Occipital lobe (tissue), 3 donors: ENCODE measurements at places on chromosomes 11 and 22. TPM values are rescaled to one million over a fixed set of nuclear protein-coding genes. Genes with fewer than 3 reads are reported as not detected.
A peak's percentile ranks its signal among the peaks of the same experiment; 100 is the strongest.

GRCh38 chr22:26364066-26365015 is 64.7 kb upstream of the ASPHD2 start:
- DNase-seq: peak; percentile 14

- no peak for DNase-seq
These were observed at the start of gene KCNA4 for GRCh38 chr11:30016588-30017363. TSS of gene KCNA4 (minus strand) at chr11:30017030. CDS start at chr11:30012678, 4,352 bp downstream.

GRCh38 chr11:19561011-19561410 is 151.6 kb upstream of the NAV2 start:
- DNase-seq: no peak

DNA sequence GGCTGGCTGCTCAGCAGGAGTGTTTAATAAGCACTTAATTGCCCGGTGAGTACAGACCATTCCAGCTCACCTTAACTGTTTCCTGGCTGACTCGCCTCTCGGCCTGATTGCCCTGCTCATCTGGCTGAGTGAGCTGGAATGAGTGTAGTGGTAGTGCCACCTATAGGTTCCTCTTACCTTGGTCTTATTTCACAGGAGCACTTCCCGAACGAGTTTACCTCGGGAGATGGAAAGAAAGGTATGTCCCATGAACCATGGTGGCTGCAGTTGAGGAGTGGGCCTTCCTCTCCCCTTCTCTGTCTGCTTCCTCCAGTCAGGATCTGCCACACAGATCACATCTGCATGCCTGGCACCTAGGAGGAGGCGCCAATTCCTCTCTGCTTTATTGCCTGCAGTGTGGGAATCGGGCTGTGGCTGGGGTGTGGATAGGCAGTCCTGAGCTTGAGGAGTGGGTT is 26.7 kb downstream of the UPB1 start:
- no peak for DNase-seq

DNA sequence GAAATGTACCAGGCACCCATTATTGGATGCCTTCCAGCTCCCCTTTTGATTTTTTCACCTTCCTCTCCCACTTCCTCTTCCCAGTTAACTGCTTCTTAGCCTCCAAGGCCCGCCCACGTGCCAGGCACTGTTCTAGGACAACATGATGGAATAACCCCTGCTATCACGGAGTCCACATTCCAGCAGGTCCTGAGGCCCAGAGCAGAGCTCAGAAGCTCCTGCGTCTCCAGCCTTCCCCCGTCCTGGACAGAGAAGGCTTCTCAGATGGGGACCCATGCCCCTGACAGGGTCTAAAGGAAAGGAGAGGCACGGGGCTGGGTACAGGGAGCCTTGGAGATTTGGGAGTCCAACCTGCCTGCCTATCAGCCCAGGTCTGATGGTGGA is 29.1 kb downstream of the TRIM29 start:
- DNase-seq: no peak

GRCh38 chr11:69398529-69399492 is 82.7 kb upstream of the LINC01488 start:
- no peak for DNase-seq

DNA sequence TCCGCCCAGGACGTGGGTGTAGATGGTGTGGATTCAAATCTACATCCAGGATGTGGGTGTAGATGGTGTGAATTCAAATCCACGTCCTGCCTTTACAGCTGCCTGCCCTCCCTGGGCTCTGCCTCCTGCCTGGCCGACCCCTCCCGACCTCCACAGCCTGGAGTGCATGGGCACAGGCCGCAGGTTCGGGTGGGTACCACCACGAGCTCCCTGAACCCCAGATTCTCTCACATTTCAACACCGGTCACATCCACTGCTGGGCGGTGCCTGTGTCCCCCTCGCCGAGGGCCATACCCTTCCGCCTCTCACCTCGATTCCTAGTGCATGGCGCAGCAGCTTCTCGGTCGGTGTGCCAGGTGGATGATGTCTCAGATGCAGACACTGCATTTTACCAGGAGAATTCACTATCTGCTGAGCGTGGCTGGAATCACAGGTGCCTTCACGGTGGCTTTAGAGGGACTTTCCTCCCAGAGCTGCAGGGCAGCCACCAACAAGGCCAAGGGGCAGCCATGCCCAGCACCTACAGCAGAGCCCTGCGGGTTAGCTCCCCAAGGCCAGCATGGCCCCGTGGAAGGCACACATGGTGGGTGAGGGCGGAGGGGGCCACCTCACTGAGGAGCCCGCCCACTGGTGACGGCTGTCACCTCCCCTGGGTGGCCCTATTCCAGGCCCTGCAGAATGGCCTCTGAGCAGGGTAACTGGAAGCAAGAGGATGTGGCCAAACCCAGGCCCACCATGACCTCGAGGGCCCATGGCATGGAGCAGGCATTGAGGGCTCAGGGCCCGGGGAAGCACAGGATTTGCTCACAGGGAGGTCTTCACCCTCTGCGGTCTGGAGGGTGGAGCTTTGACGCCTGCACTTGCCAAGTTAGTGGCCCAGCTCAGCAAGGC is 638.5 kb downstream of the TBC1D22A start:
- DNase-seq: no peak

DNA sequence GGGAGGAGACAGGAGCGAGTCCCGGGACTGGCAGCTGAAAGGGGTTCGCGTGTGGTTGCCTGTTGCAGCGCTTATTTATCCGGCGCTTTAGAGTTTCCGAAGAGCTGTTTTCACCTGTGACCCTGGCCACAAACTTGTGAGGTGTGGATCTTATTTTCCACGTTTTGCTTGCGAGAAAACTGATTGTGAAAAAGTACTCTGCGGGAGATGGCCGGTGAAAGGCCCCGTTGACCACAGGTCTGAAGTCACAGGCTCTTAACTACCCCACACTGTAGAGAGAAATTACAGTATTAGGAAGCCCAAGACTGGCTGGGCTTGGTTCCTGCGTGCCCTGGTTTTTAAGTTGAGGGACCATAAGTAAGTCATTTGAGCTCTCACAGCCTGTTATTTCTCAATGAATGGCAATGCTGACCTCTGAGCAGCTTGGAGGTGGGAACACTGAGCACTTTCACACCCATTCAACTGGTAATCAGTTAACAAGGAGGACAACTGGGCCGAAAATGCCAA is 379 bp upstream of the RAB38 start:
- DNase-seq: no peak

DNA sequence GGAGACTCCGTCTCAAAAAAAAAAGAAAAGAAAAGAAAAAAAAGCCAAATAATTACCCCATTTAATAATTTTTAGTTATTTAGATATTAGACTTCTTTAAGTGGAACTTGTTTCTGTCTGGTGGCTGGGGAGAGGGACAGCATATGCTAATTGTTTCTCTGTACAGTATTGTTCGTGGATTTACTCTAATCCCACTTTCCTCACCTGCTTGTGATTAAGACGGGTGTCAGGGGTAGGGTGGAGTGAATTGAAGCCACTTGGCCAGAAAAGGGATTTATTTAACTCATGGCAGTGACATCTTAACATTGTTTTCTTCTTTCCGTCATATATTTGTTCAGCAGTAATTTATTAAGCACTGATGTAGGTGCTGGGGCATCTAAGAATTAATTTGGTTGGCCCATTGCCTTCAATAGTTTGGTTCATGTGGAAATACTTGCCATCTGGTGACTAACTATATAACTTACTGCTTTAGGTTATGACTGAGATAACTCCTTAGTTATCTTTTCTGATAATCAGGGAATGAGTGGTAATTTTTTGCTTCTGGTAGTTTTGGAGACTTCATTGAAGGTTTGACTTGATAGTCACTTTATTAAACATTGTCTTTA is 4.6 kb downstream of the TNRC6B start:
- no peak for DNase-seq

DNA sequence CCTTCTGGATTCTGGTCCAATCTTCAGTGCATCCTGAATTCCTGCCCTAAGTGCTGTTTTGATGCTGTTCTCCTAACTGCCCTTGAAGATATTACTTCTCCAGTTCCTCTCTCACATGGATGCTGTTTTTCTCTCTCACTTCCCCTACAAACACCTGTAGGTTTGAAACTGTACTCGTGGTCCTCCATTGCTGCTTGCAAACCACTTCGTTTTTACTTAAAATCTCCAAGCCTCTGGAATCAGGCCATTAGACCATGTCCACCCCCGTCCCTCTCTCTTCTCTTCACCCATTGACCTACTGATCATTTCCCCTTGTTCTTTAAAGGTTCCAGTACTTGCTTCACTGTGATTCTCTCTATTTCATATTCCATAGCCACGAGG is 988.1 kb downstream of the NTM start:
- DNase-seq: no peak

- DNase-seq: no peak
These were observed 62.3 kb downstream of the IGLL5 start for GRCh38 chr22:22949953-22950352.

DNA sequence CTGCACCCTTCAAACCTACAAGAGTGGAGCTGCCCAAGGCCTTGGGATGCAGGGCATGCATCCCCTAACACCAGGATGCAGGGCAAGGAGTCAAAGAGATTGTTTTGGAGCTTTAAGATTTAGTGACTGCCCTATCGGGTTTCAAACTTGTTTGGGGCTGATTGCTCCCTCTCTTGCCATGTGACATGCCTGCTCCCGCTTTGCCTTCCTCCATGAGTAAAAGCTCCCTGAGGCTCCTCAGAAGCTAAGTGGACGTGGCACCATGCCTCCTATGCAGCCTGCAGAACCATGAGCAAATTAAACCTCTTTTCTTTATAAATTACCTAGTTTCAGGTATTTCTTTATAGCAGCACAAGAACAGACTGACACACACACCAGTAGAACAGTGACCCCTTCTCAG is 15.8 kb upstream of the CSF2RB start:
- no peak for DNase-seq

DNA sequence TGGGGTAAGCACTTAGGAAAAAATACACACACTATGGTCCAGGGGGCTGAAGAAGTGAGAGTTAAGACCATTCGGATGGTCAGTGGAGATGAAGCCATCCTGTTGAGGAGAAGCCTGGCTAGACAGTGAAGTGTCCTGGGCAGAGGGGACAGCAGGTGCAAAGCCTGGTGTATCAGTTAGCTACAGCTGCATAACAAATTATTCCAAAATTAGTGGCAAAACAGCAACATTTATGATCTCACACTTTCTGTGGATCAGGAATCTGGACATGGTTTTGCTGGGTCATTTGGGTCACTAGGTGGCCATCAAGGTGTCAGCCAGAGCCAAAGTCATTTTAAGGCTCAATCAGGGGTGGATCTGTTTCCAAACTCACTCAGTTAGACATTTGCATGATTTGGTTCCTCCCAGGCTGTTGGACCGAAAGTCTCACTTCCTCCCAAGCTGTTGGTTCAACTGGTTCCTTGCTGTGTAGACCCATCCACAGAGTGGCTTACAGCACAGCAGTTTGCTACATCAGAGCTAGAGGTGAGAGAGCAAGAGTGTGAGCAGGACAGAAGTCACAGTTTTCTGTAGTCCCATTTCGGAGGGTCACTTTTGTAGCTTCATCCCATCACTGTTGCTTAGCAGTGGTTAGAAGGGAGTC is 80.1 kb upstream of the ALX4 start:
- DNase-seq: no peak

GRCh38 chr11:72774499-72774898 is 19.3 kb downstream of the STARD10 start:
- no peak for DNase-seq

DNA sequence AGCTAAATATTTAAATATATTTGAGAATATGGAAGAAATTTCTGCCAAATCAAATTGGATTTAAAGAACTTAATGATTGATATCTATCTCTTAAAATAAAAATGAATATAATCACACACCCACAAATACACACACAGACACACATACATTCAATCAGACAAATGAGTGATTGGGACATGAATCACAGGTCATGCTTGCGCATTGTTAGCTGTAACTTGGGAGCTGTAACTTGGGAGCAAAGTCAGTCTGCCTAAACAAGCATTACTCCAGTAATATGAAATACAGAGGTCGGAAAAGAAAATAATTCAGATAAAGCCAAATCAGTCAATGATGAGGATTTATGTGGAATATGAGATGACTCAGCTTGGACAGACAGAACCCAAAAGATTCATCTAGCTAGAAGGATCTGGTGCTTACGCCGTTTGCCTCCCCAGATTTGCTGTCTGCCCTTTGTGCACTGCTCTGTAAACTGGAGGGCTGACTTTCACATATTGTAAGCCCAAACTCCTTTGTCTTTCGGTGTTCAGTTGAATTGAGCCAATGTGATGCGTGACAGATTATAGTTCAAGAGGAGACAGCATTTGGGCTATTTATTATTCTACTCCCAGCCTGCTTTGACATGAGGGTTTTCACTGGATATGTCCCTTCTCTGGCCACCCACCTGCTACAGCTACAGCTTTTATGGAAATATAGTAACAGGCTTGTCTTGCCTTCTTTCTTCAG is 1.6 kb downstream of the OR56B1 start:
- no peak for DNase-seq

- no peak for DNase-seq
These were observed 268.4 kb upstream of the KIRREL3 start for GRCh38 chr11:127268932-127269331.

GRCh38 chr22:38572065-38572464 is 2.1 kb upstream of the DMC1 start:
- no peak for DNase-seq

DNA sequence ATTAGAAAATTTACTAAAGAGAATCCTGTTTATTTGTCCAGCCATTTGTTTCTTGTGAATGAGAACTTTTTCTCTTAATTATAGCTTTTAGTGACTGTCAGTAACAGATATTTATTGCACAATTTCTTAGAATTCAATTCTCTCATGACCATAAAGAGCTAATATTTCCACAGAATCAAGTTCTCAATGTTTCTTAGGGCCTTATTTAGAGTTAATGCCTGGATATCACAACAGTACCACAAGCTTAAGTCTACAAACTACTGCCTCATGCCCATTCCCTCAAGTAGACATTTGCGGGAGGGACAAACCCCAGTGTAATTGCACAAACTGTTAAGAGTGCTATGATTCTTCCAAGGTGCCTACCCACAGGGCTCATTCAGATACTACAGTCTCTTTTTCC is 199.7 kb upstream of the POU2AF2 start:
- DNase-seq: no peak

OR4C16 gene
- not detected for total RNA-seq

CNTF gene
- 2.7 TPM for total RNA-seq

SAA4 gene
- not detected for total RNA-seq

OSM gene
- 0.31 TPM for total RNA-seq

TLCD5 gene
- 22.9 TPM for total RNA-seq

ZC3H12C gene
- 32.0 TPM for total RNA-seq

NRGN gene
- 2.7 TPM for total RNA-seq

MUC5B gene
- not detected for total RNA-seq

EMSY gene
- total RNA-seq: 46.3 TPM

AIFM3 gene
- total RNA-seq: 4.2 TPM

DAGLA gene
- 5.5 TPM for total RNA-seq

CLTCL1 gene
- total RNA-seq: 11.1 TPM

RIC3 gene
- total RNA-seq: 55.7 TPM
